ENCODE measurements at places on chromosomes 5 and 9.

DNA sequence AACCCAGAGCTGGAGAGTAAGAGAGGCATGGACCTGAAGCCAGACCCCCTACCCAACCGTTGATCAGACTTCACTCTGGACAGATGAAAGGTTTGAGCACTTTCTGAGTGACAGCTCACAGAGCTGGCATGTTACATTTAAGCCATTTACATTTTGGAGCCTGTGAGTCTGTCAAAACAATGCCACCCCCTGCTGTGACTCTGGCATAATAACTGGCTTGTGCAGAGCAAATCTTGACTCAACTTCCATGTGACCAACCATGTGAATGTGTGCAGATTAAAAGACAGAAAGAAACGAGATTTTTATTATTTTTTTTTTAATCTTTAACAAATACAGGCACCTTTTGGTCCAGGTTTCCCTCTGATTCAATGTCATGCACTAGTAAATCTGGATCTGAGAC, 48.5 kb downstream of the MFAP3 start:
- DNase-seq, result no peak

- DNase-seq, result no peak
Measured at GRCh38 chr5:7446913-7447312, 51.0 kb downstream of the ADCY2 start.

GRCh38 chr9:135480940-135481310, 1.3 kb downstream of the PPP1R26 start:
- no peak for DNase-seq

DNA sequence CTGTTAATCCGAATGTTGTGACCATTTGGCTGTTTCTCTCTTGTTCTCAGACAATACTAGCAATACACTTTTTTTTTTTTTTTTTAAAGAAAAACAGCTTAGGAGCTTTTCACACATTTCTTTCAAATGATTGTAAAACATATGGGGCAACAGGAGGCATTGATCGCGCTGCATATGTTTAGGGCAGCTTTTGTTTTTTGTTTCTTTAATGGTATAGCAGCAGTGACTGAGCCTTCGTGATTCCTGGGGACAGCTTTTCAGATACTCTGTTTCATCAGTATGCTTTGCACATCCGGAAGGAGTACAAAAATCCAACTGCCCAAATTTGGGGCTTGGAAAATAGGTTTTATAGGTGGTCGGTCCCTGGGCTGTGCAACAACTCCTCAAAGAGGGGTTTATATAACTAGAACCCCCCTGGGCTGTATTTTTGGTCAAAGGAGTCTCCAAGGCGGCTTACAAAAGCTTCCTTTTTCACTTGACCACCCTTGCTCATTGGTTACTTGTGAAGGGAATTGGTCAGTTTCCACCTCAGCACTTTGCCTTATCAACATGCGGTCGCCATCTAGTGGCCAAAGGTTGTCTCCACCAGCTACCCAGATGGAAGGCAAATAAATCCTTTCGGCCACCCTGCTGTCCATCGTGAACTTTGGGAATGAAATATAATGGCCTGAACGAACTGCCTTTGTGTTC, 91.8 kb downstream of the PDE6A start:
- peak; percentile 76 for DNase-seq

- peak; percentile 60 for DNase-seq
Measured at GRCh38 chr9:113737517-113738271, 138.4 kb upstream of the ZNF618 start.

GRCh38 chr9:18422296-18423036, 51.5 kb upstream of the ADAMTSL1 start:
- no peak for DNase-seq

DNA sequence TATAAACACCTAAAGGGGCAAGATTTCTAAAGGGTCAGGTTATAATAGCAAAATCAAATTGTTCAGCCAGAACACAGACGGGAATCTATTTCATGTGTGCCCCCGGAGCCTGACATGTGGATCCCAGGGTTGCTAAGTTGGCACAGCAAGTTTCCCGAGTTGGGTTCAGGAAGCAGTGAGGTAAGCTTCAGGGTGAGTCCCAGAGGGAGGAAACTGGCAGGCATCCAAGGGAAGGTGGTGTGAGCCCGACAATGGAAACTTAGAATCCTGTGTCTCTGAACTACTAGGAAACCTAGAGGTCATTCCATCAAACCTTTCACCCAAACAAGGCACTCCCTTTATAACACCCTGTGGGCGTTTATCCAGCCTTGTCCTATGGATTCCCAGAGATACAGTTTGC, 98.4 kb downstream of the ADRB2 start:
- no peak for DNase-seq

- DNase-seq, result no peak
Measured at GRCh38 chr5:132435886-132436285, 54.7 kb downstream of the IRF1 start.

Data from A549 (cell line).